Muscle of back (tissue), 13 donors: ENCODE measurements at places on chromosomes 12 and 14.

DNA sequence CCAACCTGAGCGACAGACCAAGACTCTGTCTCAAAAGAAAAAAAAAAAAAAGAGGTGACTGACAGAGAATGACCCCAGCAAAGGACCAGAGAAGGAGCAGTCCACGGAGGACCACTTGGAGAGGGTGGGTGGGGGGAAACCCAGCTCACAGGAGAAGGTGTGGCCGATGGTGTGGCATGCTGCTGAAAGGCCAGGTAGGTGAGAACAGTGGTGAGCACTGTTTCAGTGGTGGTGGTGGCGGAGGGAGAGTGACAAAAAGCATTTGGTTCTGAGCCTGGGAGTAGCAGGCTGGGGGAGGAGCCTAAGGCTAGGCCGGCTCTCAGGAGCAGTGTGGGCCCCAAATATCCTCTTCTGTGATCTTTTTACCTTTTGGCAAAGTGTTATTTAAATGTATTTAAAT is 63.8 kb downstream of the IRF2BPL start:
- no peak for DNase-seq

GRCh38 chr12:111412830-111413441 is 7.2 kb downstream of the SH2B3 start:
- no peak for DNase-seq

DNA sequence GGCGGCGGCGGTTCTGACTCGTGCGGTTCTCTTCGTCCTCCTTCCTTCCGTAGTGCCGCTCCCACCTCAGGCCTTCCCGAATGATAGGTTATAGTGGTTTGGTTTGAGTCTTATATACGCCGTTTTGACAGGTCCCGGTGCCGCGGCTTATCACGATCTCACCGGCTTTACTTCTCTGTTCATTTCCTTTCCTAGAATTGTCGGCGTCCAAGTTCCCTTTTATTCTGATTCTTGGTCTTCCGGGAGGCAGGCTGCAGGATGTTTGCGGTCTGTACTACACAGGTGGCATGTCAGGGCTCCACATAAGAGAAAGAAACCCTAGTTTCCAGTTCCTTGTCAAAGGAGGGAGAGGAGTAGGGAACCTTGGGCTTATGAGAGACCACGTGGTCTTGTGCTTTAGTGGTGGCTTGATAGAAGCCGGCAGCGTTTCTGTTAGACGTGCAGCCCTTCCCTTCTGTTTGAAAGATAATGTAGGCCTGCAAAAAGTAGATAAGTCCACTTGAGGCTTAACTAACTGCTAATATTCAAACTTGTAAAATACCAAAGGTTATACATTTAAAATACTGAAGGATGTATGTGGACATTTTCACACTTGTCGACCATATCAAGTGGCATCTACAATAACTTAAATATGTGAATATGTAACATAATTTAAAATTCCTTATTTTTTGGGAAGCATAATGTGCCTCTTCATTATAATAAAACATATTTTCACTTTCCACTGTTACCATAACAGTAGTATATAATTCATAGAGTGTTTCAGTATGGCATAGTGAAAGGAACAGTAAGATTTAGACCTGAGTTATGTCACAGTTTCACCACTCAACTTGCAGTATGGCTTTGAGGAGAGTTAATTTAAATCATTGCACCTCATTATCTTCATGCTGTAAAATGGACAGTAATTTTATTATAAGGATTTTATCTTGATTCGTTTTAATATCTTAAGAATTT is 804 bp downstream of the USP15 start:
- DNase-seq: peak; percentile 69

- DNase-seq: no peak
These were observed 11.3 kb downstream of the ERG28 start for GRCh38 chr14:75649337-75649736.
